ENCODE measurements at places on chromosomes 16 and 17.

GRCh38 chr16:4428500-4428899 lies 2.8 kb downstream of the DNAJA3 start:
- no peak for DNase-seq

GRCh38 chr16:67648088-67648763 lies 3.3 kb downstream of the CARMIL2 start:
- no peak for DNase-seq

DNA sequence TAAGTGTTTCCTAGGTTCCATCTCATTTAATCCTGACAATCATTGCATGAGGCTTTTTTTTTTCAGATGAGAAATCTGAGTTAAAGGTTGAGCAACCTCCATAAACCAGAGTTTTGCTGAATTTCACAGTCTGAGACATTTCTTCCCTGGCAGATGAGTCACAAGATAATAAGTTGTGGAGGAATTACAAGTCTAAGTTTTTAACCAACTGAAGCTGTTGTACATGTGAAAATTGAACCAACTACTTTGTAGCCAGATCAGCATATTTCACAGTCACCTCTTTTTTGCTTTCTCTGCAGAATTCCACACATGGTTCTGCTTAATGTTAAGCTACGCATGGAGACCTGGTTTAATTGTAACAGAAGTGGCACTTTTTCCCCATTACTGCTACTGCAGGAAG lies 765.6 kb downstream of the CDH11 start:
- DNase-seq: no peak

DNA sequence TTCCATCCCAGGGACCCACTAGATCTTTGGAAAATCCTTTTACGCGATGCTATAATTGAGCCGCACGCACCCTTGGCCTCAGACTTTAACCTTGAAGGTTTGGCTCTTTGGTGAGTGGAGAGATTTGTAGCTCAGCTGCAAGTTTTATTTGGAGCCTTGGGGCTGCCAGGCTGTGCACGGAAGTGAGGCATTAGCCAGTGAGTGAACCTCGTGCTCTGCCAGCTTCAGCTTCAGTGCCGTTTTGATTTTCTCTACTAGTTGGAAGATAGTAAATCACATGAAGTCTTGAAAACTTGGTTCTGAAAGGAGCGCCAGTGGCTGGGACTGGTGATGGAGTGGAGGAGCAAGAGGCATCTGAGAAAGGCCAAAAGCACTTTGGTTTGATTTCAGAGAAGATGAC lies 17.3 kb downstream of the CRHR1 start:
- no peak for DNase-seq

- DNase-seq: no peak
Observed at GRCh38 chr17:44084131-44084538, 13.6 kb downstream of the G6PC3 start.

- no peak for DNase-seq
Observed at GRCh38 chr16:81717662-81718189, 61.4 kb upstream of the PLCG2 start.

DNA sequence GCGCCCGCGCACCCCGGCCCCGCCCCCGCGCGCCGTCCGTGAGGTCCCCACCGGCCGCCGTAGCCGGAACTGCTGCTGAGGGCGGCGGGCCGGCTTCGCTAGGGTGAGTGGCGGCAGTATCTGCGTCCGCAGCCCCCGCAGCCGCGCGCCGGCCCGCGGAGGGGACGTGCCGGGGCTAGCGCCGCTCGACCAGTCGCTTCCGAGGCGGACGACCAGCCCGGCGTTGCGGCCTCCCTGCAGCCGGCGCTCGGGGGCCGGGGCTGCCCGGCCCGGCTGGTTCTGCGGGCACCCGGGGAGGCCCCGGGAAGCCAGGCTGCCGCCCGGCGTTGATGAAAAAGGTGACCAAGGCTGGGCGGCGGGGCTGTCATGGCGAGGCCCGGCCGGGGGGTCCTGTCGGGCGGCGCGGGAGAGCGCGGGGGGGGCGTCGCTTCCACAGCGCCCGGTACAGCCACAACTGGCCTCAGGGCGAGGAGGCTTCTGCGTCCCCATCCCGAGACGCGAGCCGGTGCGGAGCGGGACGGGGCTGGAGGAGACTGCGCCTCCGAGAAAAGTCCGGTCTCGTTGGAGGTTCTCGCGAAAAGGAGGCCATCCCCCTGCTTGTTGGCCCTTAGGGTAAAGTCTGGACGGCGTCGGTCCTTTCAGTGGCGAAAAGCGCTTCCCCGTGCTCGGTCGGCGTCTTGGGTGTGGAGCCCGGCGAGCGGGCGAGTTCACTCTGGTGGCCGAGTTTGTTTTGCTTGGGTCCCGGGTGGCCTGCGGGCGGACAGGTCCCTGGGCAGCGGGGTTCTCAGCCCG lies at the start of gene CRAMP1:
Gene CRAMP1 (plus strand): TSS at position 41 of the 792 bp plus-strand sequence. CDS start 2,280 bp downstream, outside the sequence.
- peak; percentile 23 for DNase-seq

- DNase-seq: peak; percentile 71
Observed at GRCh38 chr16:21708533-21709115, 44.9 kb downstream of the OTOA start.

DNA sequence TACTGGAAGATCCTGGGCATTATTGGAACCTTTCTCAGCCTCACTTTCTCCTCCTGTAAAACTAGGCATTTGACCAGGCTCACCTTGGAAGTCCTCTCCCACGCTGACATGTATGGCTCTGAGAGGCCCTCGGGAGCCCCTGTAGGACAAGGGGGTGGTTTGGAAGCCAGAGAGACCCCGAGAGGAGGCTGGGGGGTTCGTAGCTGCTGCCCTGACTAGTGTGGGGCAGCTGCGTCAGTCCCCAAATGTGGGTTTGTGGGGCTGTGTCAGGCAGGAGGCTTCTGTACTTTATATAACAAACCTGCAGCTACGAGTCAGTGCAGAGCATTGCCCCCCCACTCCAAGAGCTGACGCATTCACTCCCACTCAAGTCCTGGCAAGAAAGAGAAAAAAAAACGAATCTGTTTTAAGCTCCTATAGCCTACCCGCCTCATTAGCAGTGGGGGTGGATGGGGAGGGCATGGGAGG lies 1.8 kb downstream of the CX3CL1 start:
- DNase-seq: no peak

DNA sequence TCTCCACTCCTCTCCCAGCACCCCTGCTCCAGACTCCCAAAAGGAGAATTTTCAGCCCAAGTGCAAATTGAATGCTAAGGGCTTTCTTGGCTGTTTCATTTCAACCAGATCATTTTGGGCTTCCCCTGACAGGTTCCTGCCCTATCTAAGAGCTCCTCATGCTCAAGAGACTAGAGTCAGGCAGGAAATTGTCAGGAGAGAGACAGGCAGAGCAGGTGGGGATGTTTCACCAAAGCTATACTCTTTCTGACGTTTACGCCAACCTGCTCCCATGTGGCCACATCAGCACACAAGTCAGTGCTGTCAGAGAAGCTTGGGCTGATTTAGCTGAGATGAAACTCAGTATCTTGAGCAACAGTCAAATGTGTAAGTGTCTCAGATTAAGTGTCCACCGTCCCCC lies 31.4 kb downstream of the HIC1 start:
- DNase-seq: no peak

GRCh38 chr17:5769593-5770354 lies 185.5 kb upstream of the NLRP1 start:
- no peak for DNase-seq

DNA sequence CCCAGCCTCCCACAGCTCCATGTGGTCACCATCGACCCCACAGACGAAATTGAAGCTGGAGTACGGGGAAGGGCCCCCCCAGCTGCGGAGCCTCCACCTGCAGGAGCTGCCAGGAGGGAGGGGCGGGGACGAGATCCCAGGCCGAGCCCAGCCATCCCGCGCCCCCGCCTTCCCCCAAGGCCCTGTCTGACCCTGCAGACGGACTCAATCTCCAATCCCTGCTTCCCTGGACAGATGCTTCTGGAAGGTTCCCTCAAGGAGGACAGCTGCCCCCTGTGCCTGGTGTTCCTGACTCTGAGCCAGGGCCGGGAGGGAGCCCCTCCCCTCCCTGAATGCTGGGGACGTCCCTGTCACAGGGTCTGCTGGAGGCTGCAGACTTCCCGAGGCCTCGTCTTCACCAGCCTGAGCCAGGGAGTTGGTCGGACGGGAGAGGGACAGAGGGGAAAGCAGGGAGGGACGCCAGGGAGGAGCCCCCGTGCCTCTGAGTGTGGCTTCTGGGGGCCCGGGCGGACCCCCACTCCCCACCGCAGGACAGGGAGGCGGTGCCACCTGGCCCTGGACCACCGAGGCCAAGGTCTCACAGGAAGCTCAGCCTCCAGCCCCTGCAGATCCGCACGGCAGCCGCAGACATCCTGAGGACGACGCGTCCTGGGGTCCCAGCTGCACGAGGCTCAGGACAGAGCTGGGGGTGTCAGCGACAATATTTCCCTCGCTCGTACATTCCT lies 21.3 kb upstream of the C1QTNF8 start:
- no peak for DNase-seq

DNA sequence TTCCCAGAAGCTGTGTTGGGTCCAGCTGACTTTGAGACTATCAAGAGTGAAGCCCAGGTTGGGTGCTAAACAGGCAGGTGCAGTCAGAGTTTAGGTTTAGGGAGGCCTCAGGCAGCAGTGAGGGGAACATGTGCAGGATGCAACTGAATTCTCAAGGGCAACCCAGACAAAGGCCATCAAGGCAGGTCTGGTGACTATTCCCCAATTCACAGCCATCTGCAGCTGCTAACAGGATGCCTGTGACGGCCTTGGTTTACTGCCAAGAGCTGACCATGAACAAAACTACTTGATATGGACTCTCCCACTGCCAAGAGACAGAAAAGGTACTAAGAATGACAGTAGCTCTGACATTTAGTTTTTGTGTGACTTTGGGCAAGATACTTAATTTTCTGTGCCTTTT lies 45.2 kb upstream of the BCAR1 start:
- DNase-seq: no peak

DNA sequence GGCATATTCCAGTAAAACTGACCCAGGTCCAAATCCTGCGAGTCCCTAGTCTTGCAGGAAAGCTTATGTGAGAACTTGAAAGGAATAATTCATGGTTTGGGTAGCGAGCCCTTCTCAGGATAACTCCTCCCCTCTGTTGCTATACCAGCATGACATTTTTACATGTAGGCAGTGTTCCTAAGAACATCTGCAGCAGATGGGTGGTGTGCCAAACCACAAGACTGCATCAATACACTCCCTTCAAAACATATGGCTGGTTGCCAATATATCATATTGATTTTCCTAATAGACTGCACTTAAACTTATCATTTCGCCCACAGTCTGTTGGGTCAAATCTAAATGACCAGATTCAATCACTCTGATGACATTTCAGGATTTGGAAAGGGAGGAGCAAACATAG lies 19.9 kb downstream of the PSME3IP1 start:
- no peak for DNase-seq

DNA sequence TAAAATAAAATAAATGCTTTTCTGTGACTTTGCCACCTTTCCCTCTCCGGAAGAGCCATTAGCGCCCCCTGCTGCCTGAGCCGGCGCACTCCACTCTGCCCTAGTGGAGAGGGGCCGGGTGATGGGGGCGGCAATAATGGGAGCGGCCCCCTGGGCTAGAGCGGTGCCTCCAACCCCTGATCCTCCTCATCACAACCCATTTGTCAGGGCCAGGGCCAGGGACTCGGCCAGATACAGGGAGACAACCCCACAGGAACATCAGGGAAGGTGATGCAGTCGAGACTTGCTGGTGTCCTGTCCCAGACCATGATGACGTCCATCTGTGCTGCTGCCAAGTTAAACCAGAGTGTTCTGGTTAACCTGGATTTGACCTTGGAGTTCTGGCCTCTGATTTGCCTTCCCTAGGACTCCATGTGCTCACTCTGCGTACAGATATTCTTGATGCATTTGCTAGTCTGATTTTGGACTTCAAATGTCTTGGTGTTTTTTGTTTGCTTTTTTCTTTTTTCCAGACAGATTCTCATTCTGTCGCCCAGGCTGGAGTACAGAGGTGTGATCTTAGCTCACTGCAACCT lies 46.1 kb upstream of the BPTF start:
- DNase-seq: no peak

GRCh38 chr17:72421128-72422092 lies 300.6 kb downstream of the SOX9 start:
- no peak for DNase-seq

DNA sequence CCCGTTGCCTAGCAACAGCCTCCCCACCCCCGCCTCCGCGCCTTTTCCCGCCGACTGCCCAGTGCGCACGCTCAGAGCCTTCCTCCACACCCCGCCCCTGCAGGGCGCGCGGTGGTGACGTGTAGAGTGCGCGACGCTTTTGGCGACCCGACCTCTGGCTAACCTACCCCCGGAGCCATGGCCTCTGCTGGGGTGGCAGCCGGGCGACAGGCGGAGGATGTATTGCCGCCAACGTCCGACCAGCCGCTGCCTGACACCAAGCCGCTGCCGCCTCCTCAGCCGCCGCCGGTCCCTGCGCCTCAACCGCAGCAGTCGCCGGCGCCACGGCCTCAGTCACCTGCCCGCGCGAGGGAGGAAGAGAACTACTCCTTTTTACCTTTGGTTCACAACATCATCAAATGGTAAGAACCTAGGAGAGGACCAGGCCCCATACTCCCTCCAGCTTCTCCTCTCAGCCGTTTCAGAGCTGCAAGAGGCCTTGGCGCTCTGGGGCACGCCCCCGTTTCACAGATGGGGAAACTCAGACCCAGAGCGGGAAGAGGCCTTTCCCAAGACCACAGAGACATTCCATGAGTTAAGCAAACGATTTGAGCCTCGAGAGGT lies at the start of gene MED9:
Gene MED9 (plus strand): TSS at position 136 of the 603 bp plus-strand sequence. CDS start 42 bp downstream, at position 178.
- DNase-seq: peak; percentile 90

- no peak for DNase-seq
Observed at GRCh38 chr16:88881007-88881615, 14.7 kb upstream of the PABPN1L start.

DNA sequence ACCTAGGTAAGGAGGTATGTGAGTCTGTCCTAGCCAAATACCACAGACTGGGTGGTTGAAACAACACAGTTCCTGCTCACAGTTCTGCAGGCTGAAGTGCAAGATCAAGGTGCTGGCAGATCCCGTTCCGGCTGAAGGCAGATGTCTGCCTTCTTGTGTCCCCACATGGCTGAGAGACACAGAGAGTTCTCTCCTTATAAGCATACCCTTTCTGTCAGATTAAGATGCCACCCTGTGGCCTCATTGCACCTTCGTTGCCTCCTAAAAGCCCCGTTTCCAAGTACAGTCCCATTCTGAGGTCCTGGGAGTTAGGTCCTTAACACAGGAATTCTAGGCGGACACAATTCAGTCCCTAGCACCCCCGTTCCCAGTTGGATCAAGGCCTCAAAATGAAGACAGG lies 9.1 kb upstream of the TMEM11 start:
- no peak for DNase-seq

DNA sequence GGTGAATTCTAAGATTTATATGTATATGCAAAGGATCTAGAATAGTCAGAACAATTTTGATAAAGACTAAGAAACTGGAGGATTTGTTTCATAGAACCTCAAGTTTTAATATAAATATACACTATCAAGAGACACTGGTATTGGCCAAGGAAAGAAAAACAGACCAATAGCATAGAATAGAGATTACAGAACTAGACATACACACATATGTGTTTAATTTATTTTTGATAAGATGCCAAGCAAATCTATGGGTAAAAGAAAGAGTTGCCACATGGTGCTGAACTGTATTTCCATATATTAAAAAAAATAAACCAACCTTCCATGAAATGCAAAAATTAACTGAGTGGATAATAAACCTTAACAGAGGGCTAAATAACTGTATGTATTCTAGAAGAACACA lies 27.9 kb upstream of the LRRC37A3 start:
- DNase-seq: no peak

GRCh38 chr16:647173-647902 lies 1.8 kb upstream of the WDR90 start:
- DNase-seq: no peak
